Breast epithelium (tissue), 4 donors: ENCODE measurements at places on chromosomes 4 and X. TPM values are rescaled to one million over a fixed set of nuclear protein-coding genes. Genes with fewer than 3 reads are reported as not detected.

C4orf51 gene
- total RNA-seq = not detected

PRDX4 gene
- 72.9 TPM for total RNA-seq

SLITRK2 gene
- 0.15 TPM for total RNA-seq

GRCh38 chr4:71828470-71828869, 44.6 kb upstream of the GC start:
- no peaks in the 10 kb centered on the region for H3K36me3 ChIP-seq
- H3K4me1 ChIP-seq = no peaks in the 10 kb centered on the region
- no peak overlapping the region for H3K4me3 ChIP-seq
- DNase-seq = no peak
- no peaks in the 10 kb centered on the region for H3K27me3 ChIP-seq

- H3K27me3 ChIP-seq = no peaks in the 10 kb centered on the region
- H3K36me3 ChIP-seq = no peaks in the 10 kb centered on the region
- DNase-seq = no peak
- no peaks in the 10 kb centered on the region for H3K4me1 ChIP-seq
- H3K4me3 ChIP-seq = no peak overlapping the region
These were observed 58.6 kb upstream of the CAMK2D start for GRCh38 chr4:113820108-113820507.

GRCh38 chr4:179762840-179763239, 2320.6 kb upstream of the AGA start:
- no peak overlapping the region for H3K4me3 ChIP-seq
- no peak for DNase-seq
- H3K36me3 ChIP-seq = no peaks in the 10 kb centered on the region
- no peaks in the 10 kb centered on the region for H3K27me3 ChIP-seq
- H3K27ac ChIP-seq = no peak overlapping the region

DNA sequence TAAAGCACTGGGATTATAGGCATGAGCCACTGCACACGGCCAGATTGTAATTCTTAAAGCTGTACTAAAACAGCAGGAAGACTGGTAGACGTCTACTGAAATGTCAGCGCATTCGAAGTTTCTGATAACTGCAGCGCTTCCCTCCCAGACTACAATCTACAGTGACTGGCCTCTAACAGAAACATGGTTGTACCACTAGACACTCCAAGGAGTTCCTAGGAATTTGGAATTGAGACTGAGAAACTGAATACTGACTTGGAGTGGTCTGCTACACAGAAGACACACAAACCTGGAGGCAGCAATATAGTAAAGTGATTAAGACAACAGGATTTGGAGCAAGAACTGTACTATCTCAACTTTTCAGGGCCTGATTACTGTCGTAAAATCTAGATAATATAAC, 937 bp downstream of the HELQ start:
- H3K36me3 ChIP-seq = peaks cover 4% of the 10 kb centered on the region
- peak overlapping the region; percentile 98 for H3K27ac ChIP-seq
- H3K27me3 ChIP-seq = no peaks in the 10 kb centered on the region
- peaks cover 5% of the 10 kb centered on the region for H3K4me1 ChIP-seq
- DNase-seq = no peak

- H3K27ac ChIP-seq = no peak overlapping the region
- H3K36me3 ChIP-seq = no peaks in the 10 kb centered on the region
- no peaks in the 10 kb centered on the region for H3K4me1 ChIP-seq
- no peaks in the 10 kb centered on the region for H3K27me3 ChIP-seq
- H3K4me3 ChIP-seq = no peak overlapping the region
These were observed 51.1 kb downstream of the UGT2B7 start for GRCh38 chr4:69147334-69147733.

GRCh38 chr4:114005569-114006442, 26.4 kb upstream of the ARSJ start:
- H3K4me1 ChIP-seq = no peaks in the 10 kb centered on the region
- no peak overlapping the region for H3K4me3 ChIP-seq
- no peak overlapping the region for H3K27ac ChIP-seq
- no peaks in the 10 kb centered on the region for H3K36me3 ChIP-seq

ODAPH gene
- not detected for total RNA-seq

RPL9 gene
- 5,890 TPM for total RNA-seq

CCKAR gene
- not detected for total RNA-seq

- H3K27ac ChIP-seq = no peak overlapping the region
- DNase-seq = no peak
- H3K4me3 ChIP-seq = no peak overlapping the region
- no peaks in the 10 kb centered on the region for H3K36me3 ChIP-seq
- no peaks in the 10 kb centered on the region for H3K4me1 ChIP-seq
These were observed 359.2 kb downstream of the IDS start for GRCh38 chrX:149145845-149146285.

DNA sequence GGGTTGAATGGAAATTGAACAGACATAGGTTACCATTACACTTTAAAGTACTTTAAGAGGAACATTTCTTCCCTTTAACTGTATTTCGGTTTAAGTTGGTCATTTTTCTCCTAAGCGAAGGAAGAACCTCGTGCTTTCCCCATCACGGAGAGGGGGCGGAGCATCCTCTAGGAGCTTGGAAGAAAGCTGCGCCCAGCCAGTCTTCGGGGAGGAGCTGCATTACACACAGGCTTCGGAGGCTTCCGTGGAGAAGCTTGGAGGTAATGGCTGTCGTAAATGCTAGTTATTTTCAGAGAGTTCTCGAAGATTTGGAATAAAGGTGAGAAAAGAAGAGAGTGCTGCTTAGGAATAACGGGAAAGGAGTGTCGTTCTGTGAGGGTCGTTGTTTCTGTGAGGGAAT, at the start of gene PWWP3B:
TSS of gene PWWP3B (plus strand) at position 199 of the 400 bp plus-strand sequence. CDS start 37,128 bp downstream, outside the sequence.
- no peaks in the 10 kb centered on the region for H3K27me3 ChIP-seq
- no peak within 1 kb of the TSS for H3K4me3 ChIP-seq
- no peak for DNase-seq
- H3K27ac ChIP-seq = no peak within 1 kb of the TSS
- H3K36me3 ChIP-seq = no peaks in the 10 kb centered on the region
- H3K4me1 ChIP-seq = no peaks in the 10 kb centered on the region

CXCL8 gene
- total RNA-seq = 0.64 TPM

GRCh38 chrX:48800574-48801279, 1.1 kb upstream of the HDAC6 start:
- peak overlapping the region; percentile 54 for H3K4me3 ChIP-seq
- peak overlapping the region; percentile 95 for H3K27ac ChIP-seq
- H3K27me3 ChIP-seq = no peaks in the 10 kb centered on the region
- no peaks in the 10 kb centered on the region for H3K36me3 ChIP-seq
- no peak for DNase-seq

DNA sequence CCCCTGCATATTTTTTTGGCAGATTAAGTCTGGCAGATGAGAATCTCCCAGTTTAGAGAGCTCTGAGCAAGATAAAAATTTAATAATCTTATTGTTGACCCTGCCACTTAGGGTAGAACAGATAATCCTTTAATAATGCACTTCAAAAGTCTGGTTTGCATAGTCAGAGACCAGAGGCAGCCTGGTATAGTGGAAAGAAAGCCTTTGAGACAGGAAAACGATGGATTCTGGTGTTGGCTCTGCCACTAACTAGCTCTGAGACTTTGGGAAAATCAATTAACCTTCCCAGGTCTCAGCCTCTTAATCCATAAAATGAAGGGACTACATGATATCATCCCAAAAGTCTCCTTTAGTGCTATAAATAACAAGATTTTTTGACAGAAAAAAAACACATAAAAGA, 824.5 kb downstream of the STIM2 start:
- no peaks in the 10 kb centered on the region for H3K36me3 ChIP-seq
- H3K27ac ChIP-seq = no peak overlapping the region
- no peak for DNase-seq
- H3K27me3 ChIP-seq = no peaks in the 10 kb centered on the region

GYPA gene
- not detected for total RNA-seq

MAGED4B gene
- not detected for total RNA-seq

DNA sequence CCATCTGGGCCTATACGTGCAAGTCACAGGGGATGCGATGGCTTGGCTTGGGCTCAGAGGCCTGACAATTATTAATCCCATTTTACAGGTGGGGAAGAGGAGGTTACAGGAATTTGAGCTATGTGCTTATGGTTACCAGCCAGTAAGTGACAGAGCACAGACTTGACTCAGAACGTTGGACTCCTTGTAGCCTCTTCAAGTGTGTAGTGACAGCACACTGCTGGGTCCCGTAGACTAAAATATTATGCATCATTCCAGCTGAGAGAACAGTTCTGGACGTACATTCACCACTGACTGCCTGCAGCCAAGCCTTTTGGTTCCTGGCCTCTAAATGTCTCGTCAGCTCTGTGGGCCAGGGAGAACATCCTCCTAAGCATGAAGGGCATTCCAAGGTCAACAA, 314.5 kb downstream of the GPAT3 start:
- H3K36me3 ChIP-seq = no peaks in the 10 kb centered on the region
- H3K27me3 ChIP-seq = no peaks in the 10 kb centered on the region
- no peak overlapping the region for H3K4me3 ChIP-seq
- no peaks in the 10 kb centered on the region for H3K4me1 ChIP-seq

- no peak overlapping the region for H3K27ac ChIP-seq
- H3K4me3 ChIP-seq = no peak overlapping the region
- H3K36me3 ChIP-seq = no peaks in the 10 kb centered on the region
- no peaks in the 10 kb centered on the region for H3K4me1 ChIP-seq
These were observed 73.8 kb upstream of the PACRGL start for GRCh38 chr4:20626326-20627005.

- H3K36me3 ChIP-seq = no peaks in the 10 kb centered on the region
- no peak overlapping the region for H3K4me3 ChIP-seq
- H3K27me3 ChIP-seq = no peaks in the 10 kb centered on the region
- H3K4me1 ChIP-seq = no peaks in the 10 kb centered on the region
These were observed 17.0 kb upstream of the HPF1 start for GRCh38 chr4:169774466-169775445.

AMBN gene
- total RNA-seq = not detected

GRCh38 chrX:70386235-70386634, 36.9 kb upstream of the GDPD2 start:
- H3K4me3 ChIP-seq = no peak overlapping the region
- no peaks in the 10 kb centered on the region for H3K4me1 ChIP-seq
- no peak for DNase-seq
- H3K27me3 ChIP-seq = no peaks in the 10 kb centered on the region
- no peaks in the 10 kb centered on the region for H3K36me3 ChIP-seq
- H3K27ac ChIP-seq = no peak overlapping the region

- H3K36me3 ChIP-seq = no peaks in the 10 kb centered on the region
- peak within 1 kb of the TSS; percentile 4 for H3K4me3 ChIP-seq
- no peaks in the 10 kb centered on the region for H3K4me1 ChIP-seq
- H3K27ac ChIP-seq = no peak within 1 kb of the TSS
These were observed at the start of gene DCX for GRCh38 chrX:111411983-111412382. Gene DCX, minus strand, starts transcription at chrX:111412192. Its CDS starts 1,794 bp downstream, at chrX:111410398.

DNA sequence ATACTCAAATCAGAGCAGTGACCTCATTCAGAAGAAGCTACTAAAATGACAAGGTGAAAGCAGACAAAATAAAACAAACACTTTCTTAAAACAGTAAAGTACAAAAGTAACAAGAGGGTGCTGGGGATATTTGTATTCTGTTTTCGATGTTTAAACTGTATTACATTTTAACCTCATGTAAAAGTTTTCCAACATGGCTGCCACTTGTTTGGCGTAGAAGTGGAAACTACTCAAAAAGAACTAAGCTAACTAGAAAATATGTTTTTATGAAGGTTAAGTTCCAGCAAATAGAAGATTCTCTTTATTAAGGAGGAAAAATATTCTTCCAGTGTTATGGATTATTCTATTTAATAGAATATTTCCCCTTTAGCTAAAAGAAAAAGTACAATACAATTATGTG, 155.0 kb downstream of the FBXW7 start:
- no peak for DNase-seq
- H3K4me1 ChIP-seq = no peaks in the 10 kb centered on the region
- no peaks in the 10 kb centered on the region for H3K27me3 ChIP-seq
- no peak overlapping the region for H3K4me3 ChIP-seq
- no peaks in the 10 kb centered on the region for H3K36me3 ChIP-seq
